CD4-positive, alpha-beta T cell treated with Interferon gamma for 1 hour (primary cell): ENCODE measurements at places on chromosomes 2 and 18.

GRCh38 chr2:213021971-213022899 lies 129.2 kb downstream of the IKZF2 start:
- no peak for DNase-seq

DNA sequence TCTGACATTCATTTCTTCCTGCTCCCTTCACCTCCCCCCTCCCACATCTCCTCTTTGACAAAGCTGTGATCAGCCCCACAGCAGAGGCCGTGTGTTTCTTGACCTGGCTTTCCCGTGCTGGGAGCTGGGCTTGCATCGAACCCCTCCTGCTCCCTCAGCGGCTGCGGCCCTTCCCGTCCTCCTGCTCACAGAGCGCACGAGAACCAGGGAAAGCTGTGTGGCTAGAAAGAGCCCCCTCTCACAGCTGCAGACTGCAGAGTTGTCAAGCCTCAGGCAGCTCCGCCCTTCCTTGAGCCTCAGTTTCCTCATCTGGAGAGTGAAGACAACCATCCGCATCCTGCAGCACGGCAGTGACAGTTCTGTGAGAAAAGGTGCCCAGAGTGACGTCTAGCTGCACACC lies 65.7 kb upstream of the GLI2 start:
- DNase-seq, result no peak

GRCh38 chr2:113219889-113220641 lies 46.3 kb downstream of the PSD4 start:
- DNase-seq, result peak; percentile 34

DNA sequence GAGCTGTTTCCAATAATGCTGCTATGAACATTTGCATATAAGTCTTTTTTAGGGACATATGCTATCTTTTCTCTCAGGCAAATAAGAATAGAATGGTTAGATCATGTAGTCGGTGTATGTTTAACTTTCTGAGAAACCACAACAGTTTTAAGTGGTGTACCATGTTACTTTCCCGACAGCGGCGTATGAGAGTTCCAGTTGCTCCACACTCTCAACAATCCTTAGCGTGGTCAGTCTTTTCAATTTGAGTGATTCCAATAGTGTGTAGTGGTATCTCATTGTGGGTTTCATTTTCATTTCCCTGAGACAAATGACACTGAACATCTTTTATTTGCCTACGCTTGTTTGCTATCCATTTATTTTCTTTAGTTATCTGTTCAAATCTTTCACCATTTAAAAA lies 149.5 kb downstream of the ACOXL start:
- DNase-seq, result no peak

GRCh38 chr2:83112858-83113257 lies 1346.2 kb downstream of the SUCLG1 start:
- DNase-seq, result no peak
